Left colon (tissue), 2 donors: ENCODE measurements at places on chromosomes 4 and X.

DNA sequence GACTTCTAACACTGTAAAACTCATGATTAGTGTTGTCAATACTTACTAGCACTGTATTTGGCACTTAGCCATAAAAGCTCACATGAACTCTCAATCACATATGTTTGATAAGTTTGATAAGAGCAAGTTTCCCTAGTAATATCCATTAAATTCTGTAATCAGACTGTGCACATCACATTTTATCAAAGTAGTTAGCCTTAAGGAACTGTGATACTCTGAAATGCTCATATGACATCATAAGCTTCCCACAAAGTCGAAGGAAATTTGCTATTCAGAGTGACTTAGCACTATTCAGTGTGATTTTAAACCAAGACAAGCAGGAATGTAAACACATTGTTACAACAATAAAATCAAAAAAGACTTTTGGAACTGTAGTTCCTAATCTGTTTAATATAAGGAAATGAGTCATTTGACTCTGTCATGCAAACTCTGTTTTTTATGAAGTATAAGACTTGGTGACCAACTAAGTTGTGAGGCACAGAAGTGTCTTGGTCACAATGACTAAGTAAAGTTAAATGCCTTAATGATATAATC is 6.7 kb downstream of the SLC7A11 start:
- no peak for DNase-seq

GRCh38 chr4:26482508-26483462 is 7.5 kb downstream of the CCKAR start:
- no peak for DNase-seq

- DNase-seq = no peak
Observed at GRCh38 chr4:142959173-142959572, 113.1 kb upstream of the INPP4B start.

DNA sequence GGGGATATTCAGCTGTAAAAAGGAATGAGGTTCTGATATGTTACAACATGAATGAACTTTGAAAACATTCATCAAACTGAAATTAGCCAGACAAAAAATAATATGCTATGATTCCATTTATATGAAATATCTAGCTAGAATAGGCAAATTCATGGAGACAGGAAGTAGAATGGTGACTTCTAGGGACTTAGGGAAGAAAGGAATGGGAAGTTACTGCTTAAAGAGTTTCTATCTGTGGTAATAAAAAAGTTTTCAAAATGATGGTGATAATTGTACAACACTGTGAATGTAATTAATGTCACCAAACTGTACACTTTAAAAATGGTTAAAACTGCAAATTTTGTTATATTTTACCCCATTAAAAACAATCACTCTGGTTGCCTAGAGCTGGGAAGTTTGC is 30.2 kb downstream of the SMIM14 start:
- DNase-seq = no peak

DNA sequence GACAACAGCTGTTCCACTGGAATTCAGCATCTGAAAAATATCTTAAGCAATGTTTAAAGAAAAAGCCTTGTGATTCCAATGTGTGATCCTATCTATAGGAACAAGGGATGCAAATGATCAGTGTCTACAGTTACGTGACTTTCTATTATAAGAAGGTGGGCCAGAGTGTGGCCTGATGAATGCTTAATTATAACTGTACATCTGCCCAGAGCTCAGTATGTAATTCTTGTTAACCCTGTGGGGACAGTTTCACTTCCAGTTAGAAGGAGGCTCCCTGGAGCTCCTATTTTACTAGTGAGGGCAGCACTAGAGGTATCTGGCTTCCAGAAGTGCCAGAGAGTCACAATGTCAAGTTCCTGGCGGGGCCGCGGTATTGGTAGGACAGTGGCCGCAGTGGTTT is 288.5 kb downstream of the USP46 start:
- no peak for DNase-seq

- DNase-seq = no peak
Observed at GRCh38 chrX:46262304-46262703, 282.9 kb downstream of the ZNF674 start.

- no peak for DNase-seq
Observed at GRCh38 chrX:79336869-79337815, 30.0 kb downstream of the ITM2A start.
